Fibroblast of skin of left biceps (primary cell): ENCODE measurements at places on chromosomes 4 and X.

DNA sequence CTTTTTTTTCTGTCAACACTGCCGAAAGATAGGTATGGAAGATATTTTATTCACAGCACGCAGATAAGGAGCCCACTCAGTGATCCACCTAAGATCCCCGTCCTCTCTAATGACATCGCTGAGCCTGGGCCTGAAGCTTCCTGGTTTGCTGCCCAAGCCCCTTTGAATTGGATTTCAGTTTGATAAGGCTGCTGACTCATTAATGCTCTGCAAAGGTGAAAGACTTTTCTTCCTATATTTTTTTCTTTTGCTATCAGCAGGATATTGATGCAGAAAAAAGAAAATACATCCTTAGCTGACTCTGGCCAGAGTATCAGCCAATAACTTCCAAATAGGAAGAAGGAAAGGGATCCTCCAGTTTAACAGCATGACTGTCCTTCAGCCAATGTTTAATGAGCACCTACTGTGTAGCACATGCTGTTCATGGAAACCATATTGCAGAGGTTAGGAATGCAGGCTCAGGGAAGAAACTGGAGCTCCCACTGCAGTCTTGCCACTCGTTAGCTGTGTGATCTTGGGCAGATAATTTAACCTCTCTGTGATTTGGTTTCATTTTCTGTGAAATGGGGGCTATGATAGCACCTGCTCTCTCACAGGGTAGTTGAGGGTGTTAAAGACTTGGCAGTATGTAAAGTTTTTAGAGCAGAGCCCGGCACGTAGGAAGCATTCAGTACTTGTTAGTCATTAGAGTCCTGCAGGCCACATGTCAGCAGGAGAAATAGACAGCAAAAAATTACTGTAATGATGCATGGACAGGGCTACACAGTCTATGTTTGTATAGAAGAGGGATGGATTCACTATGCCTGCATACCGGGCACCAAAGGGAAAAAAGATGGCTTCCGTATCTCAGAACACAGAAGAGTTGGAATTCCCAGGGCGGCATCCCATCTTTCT, 39.3 kb downstream of the EVC start:
- DNase-seq = no peak

DNA sequence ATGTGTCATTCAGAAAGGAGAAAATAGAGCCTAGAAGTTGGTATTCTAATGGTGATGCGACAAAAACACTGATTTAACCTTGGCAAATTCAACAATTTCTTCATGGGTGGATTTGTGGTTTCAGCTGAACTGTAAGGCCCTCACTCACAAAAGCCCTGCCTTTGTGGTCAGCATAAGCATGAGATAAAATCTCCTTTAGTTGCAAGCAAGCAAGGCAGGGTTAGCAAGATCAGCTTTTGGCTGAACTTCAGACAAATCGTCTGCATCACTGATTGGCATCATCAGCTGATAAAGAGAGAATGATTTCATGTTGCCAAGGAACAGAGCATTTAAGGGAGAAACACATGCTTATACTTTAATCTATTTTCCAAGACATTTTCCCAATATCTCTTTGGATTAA, 2582.2 kb downstream of the PCDH7 start:
- DNase-seq = no peak

DNA sequence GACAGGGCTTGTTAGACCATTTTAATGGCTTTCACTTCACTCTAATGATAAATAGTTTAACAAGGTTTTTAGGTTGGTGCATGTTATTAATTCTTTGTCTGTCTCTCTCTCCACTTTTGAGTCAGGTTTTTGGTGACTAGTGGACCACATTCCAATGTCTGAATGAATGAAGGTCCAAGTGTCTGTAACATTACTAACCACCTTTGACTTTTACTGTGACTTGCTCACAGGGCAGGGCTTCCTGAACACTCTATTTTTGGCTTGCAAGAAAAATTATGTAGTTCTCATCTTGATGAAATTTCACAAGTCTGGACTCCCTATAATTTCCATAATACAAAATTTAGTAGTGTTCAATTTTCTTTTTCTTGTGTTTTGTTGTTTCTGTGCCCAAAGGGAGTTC, 78.9 kb upstream of the BMPR1B start:
- no peak for DNase-seq

GRCh38 chr4:95505151-95505550, 43.6 kb downstream of the UNC5C start:
- no peak for DNase-seq

GRCh38 chr4:85391589-85392410, 83.2 kb upstream of the ARHGAP24 start:
- DNase-seq = no peak

- DNase-seq = no peak
Observed at GRCh38 chrX:19513383-19513782, 1.9 kb downstream of the MAP3K15 start.

DNA sequence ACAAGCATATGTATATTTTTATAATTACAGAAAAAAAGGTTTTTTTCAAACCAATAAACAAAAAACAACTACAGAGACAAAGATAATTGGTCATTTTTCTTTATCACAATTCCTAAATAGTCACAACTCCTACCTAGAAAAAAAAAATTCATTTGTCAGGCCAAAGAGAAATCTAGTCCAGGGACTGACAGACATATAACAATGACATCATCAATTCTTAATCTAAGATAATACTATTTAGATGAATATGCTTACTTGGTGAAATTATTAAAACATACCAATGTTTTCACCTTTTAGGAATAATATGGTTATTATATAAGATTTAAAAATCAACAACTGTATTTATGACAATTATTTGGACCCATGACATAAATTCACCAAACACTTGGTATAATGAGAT, 48.4 kb downstream of the CHM start:
- DNase-seq = no peak

DNA sequence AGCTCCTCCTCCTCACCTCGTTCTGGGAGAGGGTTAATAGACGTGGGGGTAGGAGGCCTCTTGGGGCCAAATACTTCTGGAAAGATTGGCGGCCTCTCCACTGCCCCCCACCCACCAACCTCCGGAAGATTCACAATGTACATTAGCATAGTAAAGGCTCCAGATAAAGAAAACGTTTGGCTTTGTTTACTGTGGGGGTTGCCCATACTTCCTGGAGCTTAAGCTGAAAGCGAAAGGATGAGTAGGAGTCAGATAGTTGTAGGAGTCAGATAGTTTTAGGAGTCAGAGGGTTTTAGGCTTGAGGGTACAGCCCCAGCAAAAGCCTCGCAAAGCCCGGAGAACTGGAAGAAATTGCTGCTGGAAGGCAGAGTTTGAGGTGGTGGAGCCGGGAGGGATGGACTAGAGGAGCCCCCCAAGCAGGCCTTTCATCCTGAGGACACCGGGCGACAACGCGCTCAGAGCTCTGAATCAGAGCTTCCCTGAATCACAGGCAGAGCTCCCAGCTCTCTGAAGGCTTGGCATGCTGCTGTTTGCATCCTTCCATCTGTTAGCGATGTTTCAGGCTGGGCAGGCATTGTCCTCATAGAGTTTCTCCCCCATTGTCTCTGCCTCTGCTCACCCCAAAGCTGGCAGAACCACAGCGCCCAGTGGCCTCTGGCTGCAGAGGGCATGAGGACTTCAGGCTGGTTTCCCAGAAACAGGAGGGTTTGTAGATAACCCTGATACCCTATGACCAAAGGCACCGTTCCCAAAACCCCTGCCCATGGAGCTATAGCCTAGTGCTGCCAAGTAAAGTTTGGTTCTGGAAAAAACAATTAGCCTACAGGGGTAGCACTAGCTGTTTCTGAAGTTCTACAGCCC, 280.7 kb downstream of the BCOR start:
- DNase-seq = no peak

DNA sequence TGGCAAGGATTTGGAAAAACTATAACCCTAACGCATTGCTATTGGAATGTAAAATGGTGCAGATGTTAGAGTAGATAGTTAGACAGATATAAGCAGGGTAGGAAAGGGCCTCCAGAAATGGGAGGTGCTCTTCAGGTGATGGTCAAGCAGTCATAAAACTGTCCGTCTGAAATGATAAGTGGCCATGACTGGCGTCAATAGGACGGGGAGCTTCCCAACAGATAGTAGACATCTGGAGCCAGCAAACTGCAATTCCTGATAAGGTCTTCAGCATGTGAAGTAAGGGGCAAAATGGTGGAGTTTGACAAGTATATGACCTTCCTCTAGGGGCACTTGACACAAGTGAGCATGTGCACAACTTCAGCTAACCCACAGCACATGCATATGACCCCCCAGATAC, 250.4 kb downstream of the MAGEB5 start:
- no peak for DNase-seq

DNA sequence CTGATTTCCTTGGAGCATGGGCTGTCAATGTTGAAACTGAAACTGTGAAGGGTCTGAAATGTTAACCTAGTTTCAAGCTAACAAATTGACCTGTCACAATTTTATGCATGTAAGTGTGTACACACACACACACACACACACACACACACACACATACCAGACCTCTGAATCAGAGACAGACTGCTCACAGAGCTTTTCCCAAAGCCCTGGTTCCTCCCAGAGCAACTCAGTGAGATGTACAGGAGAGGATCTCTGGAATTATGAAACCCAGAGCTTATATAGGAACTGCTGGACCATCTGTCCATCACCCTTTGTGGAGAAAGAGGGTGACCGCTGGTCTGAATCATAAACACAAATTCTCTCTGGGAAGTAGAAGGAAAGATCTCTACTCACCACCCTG, 228.1 kb upstream of the PRPS2 start:
- peak; percentile 10 for DNase-seq

DNA sequence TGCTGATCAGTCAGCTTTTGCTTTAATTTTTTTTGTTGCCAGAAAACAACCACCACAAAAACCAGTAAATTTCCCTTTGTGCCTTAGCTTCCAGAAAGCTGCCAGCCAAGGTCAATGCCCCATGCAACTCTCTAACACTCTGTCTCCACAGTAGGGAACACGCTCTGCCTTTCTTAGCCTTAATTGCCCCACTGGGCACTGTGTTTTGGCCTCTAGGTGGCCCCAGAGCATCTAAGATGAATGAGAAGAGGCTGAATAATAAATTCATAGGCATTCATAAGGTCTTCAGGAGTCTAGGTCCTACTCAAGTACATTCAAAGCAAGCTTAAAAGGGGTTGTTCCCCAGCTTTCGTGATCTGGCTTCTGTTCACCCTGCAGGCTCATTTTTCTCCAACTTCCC, 57.7 kb upstream of the PASD1 start:
- no peak for DNase-seq

GRCh38 chrX:27399146-27399456, 64.0 kb downstream of the PPP4R3C start:
- DNase-seq = no peak

DNA sequence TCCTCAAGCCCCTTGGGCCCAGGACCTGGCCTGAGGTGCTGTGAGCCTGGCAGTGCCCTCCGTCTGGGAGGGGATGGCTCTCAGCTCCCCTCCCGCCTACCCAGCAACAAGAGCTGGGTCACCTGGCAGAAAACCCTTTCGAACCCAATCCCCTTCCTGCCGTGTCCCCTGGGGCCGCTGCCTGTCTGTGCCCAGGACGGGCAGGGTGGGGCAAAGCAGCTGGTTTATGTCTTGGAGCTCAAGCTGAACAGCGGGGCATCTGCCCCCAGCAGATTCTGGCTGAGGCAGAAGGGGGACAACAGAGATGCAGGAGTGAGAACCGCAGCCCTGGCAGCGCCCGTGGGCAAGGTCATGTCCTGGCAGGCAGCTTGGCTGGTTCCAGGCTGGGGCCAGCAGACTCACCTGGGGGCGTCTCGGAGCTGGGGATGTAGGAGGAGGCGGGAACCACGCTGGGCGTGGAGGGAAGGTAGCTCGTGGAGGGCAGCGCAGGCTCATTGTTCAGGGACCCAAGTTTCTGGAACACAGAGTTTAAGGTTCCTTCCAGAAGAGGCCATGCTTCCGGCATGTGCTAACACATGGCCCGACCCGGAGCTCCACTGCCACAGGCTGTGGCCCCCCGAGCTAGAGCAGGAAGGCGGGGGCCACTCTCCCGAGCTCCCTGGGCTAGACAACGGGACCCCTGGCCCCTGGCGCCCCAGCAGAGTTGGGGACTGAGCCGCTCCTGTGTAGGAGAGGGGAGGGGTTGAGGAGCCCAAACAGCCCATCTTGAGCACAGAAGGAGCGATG, 24.2 kb downstream of the NELFA start:
- no peak for DNase-seq

- no peak for DNase-seq
Observed at GRCh38 chr4:37693450-37694190, 7.4 kb upstream of the RELL1 start.

- no peak for DNase-seq
Observed at GRCh38 chr4:127445471-127445870, 187.3 kb upstream of the INTU start.

DNA sequence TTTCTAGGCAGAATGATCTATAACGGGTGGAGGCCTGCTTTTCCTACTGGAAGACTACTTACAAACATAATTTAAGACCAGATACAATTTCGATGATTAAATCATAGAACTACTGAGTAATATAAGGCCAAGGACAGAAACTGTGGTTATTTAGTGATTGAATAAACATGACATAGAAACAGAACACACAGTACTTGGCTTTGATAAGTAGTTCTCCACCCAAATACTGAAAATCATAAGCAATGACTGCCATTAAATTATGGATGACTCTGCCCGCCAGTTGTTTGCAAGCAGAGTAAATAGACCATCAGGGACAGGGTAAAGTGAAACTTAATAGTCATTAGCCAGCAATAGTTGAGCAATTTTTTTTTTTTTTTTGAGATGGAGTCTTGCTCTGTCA, 17.2 kb upstream of the SMIM14 start:
- no peak for DNase-seq

DNA sequence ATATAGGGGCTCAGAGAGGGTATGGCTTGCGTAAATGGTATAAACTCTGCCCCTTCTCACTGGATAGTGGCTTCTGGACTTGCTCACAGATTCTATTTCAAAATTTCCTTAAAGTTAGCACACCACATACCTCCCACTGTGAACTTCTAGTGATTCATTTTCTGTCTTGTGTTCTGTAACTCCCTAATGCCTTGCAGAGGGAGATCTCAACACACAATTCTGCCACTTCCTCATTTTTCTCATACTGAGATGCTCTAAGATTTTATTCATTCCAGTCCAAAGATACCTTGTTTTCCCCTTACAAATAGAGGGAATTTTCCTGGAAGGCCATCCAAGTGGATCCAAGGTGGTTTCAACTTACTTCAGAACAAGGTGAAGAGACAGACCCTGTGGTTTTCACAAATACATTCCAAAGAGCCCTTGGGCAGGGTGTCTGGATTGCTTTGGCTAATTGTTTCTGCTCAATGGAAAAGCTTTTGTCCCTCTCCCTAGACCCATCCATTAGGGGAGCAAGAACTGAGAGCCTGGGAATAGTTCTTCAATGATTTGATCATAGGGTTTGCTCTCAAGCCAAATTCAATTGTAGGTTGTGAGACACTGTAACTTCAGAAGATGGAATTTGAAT, 52.1 kb upstream of the CAPN6 start:
- no peak for DNase-seq

GRCh38 chr4:46856333-46856732, 52.7 kb downstream of the COX7B2 start:
- DNase-seq = no peak
